ENCODE measurements at places on chromosomes 1 and 21.

- no peak for DNase-seq
Measured at GRCh38 chr1:21278208-21278859, 11.9 kb downstream of the ECE1 start.

GRCh38 chr1:220902916-220903315 is 23.7 kb downstream of the HLX start:
- no peak for DNase-seq

DNA sequence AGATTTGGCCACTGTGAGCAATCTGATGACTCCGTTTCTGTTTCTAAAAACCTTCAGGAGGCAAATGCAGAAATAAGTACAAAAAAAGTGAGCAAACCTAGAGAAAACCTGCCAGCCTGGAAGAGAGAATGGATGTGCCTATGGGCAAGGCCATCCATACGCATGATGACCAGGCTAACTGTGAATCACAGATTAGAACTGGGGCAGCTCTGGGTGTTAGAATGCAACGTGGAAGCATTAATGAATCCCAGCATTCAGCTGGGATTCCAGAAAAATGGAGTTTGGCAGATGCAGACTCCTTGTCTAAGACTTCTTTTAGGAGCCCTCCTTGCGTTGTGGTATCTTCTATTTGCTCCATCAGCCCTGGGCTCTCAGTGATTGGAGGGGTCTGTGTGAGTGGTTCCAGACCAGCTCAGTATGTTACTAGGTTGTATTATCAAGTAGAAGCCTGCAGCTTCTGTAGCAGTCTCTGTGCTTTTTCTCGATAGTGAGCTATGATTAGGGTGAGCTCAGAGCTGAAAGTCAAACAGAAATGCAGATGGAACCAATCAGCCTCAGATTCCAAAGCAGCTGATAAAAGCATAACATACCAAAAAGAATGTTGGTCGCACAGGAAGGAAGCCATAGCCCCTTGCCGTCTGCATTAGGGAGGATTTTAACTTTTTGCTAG is 154.0 kb downstream of the PSMG1 start:
- DNase-seq: no peak

- DNase-seq: no peak
Measured at GRCh38 chr1:67540733-67541125, 110.5 kb upstream of the SERBP1 start.

GRCh38 chr1:109089242-109090015 is 1.1 kb upstream of the TMEM167B start:
- peak; percentile 70 for DNase-seq

GRCh38 chr1:52651904-52652303 is 18.9 kb downstream of the SHISAL2A start:
- no peak for DNase-seq

GRCh38 chr1:154943649-154944400 is 7.3 kb upstream of the PMVK start:
- no peak for DNase-seq

DNA sequence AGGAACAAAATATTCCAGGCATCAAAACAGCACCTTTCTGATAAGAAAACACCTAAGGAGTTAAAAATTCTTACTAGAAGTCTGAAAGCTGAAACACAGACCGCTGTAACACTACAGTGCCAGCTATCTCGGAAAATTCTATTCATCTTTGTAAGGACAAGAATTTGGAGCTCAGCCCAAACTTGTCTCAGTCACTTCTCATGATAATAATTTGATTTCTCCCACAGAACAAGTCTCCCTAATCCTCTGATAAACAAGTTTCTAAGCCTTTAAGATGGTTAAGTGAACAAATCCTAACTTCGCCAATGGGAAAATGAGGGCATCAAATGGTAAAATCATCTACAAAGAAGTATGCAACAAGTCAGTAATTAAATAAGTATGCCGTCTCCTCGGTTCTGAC is 59.9 kb downstream of the SIPA1L2 start:
- no peak for DNase-seq

GRCh38 chr1:177983482-177984135 is 13.8 kb upstream of the SEC16B start:
- no peak for DNase-seq

Measured in Panc1 (cell line).